ENCODE measurements at places on chromosomes 7 and 10. TPM values are rescaled to one million over a fixed set of nuclear protein-coding genes. Genes with fewer than 3 reads are reported as not detected.

VWDE gene
- 3.1 TPM for total RNA-seq

C10orf90 gene
- 0.70 TPM for total RNA-seq

GLI3 gene
- total RNA-seq = 17.5 TPM

RNF148 gene
- 4.8 TPM for total RNA-seq

GPC2 gene
- 12.3 TPM for total RNA-seq

All from metanephros (tissue), 2 donors.